ENCODE measurements at places on chromosomes 12 and 14. TPM values are rescaled to one million over a fixed set of nuclear protein-coding genes. Genes with fewer than 3 reads are reported as not detected.

KRT4 gene
- not detected for total RNA-seq

USP30 gene
- total RNA-seq, result 12.0 TPM

VTI1B gene
- total RNA-seq, result 101 TPM

MDP1 gene
- 16.5 TPM for total RNA-seq

METTL25 gene
- total RNA-seq, result 16.8 TPM

TPH2 gene
- total RNA-seq, result not detected
